ENCODE measurements at places on chromosomes 3 and 15.

GRCh38 chr3:141489203-141489602, 2.4 kb downstream of the RASA2 start:
- peaks cover 16% of the 10 kb centered on the region for H3K4me1 ChIP-seq
- H3K36me3 ChIP-seq = peaks cover 4% of the 10 kb centered on the region
- H3K27ac ChIP-seq = no peak overlapping the region
- peaks cover 6% of the 10 kb centered on the region for H3K27me3 ChIP-seq
- H3K4me3 ChIP-seq = no peak overlapping the region

GRCh38 chr15:100340721-100341238, 995 bp downstream of the ADAMTS17 start:
- H3K4me3 ChIP-seq = peak overlapping the region; percentile 68
- H3K27ac ChIP-seq = no peak overlapping the region
- H3K4me1 ChIP-seq = peaks cover 3% of the 10 kb centered on the region
- no peaks in the 10 kb centered on the region for H3K36me3 ChIP-seq
- peaks cover 6% of the 10 kb centered on the region for H3K27me3 ChIP-seq

- no peak overlapping the region for H3K4me3 ChIP-seq
- no peaks in the 10 kb centered on the region for H3K36me3 ChIP-seq
- no peak overlapping the region for H3K27ac ChIP-seq
- DNase-seq = no peak
- peaks cover 9% of the 10 kb centered on the region for H3K4me1 ChIP-seq
These were observed 84.0 kb upstream of the SKOR1 start for GRCh38 chr15:67741308-67741707.

DNA sequence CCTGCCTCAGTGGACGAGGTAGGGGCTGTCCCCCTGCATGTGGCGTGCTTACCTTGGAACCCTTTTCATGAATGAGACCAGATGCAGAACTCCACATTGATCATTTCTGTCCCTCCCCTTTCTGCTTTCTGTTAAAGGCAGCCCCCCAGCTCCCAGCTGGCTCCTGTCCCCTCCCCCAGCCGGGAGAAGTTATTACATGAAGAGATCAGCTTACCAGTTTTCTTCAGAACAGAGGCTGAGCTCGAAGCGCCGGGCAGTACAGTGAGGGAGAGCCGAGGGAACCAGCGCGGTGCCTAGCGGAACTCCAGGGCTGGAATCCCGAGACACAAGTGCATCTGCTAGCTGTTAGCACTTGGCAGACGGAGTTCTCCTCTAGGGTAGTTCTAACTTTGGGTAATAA, 263.3 kb upstream of the NR2E3 start:
- peak; percentile 71 for DNase-seq
- H3K27me3 ChIP-seq = peaks cover 2% of the 10 kb centered on the region
- H3K27ac ChIP-seq = peak overlapping the region; percentile 72
- H3K4me1 ChIP-seq = peaks cover 34% of the 10 kb centered on the region

DNA sequence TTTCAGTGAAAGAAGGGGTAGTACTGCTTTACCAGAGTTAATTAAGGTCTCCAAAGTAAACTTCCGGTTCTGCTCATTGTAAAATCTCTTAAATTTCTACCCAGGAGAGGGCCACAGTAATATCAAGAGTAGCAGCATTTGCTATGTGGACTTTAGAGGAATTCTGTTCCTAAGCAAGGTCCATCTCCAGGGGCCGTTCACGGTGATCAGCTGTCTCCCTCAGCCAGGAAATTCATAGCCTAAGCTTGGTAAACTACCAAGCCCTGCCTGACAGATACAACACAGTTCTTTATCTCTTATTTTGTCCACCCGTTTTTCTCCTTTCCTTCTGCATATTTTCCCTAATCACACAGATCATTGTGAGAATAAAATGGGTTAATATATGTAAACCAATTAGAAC, 2.3 kb downstream of the DUT start:
- peaks cover 4% of the 10 kb centered on the region for H3K4me1 ChIP-seq
- H3K27ac ChIP-seq = no peak overlapping the region
- H3K36me3 ChIP-seq = no peaks in the 10 kb centered on the region
- H3K27me3 ChIP-seq = no peaks in the 10 kb centered on the region
- DNase-seq = no peak

- no peaks in the 10 kb centered on the region for H3K27me3 ChIP-seq
- no peak for DNase-seq
- peaks cover 6% of the 10 kb centered on the region for H3K36me3 ChIP-seq
- H3K4me3 ChIP-seq = no peak overlapping the region
- H3K4me1 ChIP-seq = no peaks in the 10 kb centered on the region
- no peak overlapping the region for H3K27ac ChIP-seq
These were observed 78.8 kb downstream of the PDCD6IP start for GRCh38 chr3:33877187-33877586.

DNA sequence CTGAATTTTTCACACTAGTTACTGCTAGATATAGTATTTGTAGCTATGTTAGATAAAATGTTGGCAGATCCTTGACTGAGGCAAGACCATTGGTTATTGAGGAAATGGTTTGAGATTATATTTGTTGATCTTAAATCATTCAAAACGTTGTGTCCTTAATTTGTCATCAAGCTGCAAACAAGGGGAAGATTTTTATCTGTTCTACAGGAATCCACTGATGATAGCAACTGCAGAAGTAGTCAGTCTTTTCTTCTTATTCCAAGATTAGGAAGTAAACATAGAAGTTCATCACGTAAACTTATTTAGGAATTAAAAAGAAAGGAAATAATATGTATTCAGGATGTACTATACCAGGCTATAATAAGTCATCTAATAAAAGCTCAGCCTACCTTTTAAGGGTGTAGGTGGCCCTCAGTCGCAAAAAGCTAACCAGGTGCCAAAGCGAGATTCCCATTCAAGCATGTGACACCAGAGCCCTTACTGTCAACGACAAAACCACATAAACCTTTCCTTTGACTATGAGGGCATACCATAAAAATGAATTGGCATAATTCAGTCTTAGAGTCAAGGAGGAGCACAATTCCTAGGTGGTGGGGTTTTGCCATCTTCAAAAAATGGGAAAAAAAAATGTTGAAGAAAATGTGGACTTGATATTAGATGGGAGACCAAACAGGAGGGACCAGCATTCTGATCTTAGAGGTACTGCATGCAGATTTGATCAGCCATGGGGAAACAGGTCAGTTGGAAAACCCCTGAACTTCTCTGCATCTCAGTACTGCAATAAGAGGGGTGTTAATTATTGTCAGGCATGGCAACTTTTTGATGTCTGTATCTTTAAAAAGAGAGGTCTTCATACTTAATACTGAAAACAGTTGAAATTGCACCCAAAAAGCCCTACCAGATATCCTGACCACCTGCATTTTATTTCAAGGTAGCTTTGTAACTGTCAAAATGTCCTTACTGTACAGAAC, 212.5 kb upstream of the UBE2E1 start:
- no peaks in the 10 kb centered on the region for H3K27me3 ChIP-seq
- DNase-seq = no peak
- peaks cover 9% of the 10 kb centered on the region for H3K36me3 ChIP-seq
- peaks cover 22% of the 10 kb centered on the region for H3K4me1 ChIP-seq
- H3K27ac ChIP-seq = no peak overlapping the region

DNA sequence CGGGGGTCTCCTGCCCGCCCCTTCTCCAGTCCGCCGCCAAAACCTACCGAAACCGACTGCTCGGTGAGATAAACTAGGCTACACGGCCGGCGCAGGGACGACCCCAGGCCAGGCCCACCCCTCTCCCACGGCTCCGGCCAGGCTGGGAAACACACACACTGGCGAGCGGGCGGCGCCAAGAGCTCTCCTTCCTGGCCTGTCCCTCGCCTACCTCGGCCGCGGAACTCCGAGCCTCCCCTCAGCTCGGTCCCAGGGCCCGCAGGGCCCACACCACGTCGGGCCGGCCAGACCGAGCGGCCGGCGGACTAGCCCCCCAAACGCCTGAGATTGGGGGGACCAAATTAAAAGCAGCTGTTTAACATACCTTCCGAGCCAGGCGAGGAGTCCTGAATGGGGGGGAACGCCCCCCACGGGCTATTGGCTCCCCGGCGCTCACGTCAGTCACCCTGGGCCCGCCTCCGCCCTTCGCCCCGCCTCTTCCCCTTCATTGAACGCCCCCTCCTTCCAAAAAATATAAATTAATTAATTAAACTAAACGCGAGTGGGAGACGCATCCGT, 4.0 kb upstream of the SIN3A start:
- peak overlapping the region; percentile 48 for H3K27ac ChIP-seq
- peak; percentile 86 for DNase-seq
- H3K4me1 ChIP-seq = peaks cover 10% of the 10 kb centered on the region
- H3K4me3 ChIP-seq = peak overlapping the region; percentile 86

- H3K27ac ChIP-seq = no peak overlapping the region
- H3K36me3 ChIP-seq = no peaks in the 10 kb centered on the region
- peak; percentile 48 for DNase-seq
- no peaks in the 10 kb centered on the region for H3K27me3 ChIP-seq
These were observed 119.9 kb upstream of the FHIT start for GRCh38 chr3:61371123-61371522.

DNA sequence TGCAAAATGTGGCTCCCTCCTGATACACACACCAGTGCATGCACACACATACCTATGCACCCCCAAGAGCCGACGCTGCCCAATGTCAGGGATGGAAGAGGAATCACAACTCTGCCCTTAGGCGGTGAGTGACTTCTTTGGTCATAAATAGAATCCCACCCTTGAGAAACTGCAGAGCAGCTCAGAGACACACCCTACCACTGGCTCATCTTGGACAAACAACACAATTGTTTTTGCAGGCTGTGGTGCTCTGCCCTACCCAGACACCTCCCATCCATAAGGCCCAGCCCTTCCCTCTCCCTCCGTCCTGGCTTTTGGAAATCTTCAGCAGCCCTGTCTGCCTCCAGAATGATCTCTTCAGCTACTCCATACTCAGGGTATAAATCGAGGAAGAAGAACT, 73.8 kb upstream of the HRH1 start:
- peaks cover 4% of the 10 kb centered on the region for H3K36me3 ChIP-seq
- no peak overlapping the region for H3K27ac ChIP-seq
- no peaks in the 10 kb centered on the region for H3K4me1 ChIP-seq
- no peak overlapping the region for H3K4me3 ChIP-seq

DNA sequence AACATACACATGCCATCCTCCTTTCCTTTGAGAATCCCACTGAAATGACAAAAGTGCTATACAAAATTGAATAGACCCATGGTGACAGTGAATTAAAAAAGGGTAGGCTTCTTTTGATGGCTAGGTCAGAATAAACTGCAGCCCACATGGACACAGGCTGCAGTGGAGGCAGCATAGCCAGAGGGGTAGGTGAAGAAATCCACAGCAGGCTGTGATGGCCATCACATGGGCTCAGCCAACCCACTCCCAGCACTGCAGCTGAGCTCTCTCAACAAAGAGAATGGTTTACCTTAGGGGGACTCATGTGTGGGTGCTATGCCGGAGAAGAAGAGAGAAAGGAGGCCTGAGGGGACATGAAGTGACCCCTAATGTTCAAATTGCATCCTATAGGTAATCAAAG, 331.1 kb downstream of the CHST2 start:
- H3K27me3 ChIP-seq = no peaks in the 10 kb centered on the region
- no peak overlapping the region for H3K27ac ChIP-seq
- H3K4me3 ChIP-seq = no peak overlapping the region
- H3K36me3 ChIP-seq = no peaks in the 10 kb centered on the region

- peaks cover 4% of the 10 kb centered on the region for H3K4me1 ChIP-seq
- H3K36me3 ChIP-seq = no peaks in the 10 kb centered on the region
- no peaks in the 10 kb centered on the region for H3K27me3 ChIP-seq
- no peak overlapping the region for H3K4me3 ChIP-seq
- DNase-seq = no peak
These were observed 105.7 kb upstream of the TRPM1 start for GRCh38 chr15:31207246-31207645.

DNA sequence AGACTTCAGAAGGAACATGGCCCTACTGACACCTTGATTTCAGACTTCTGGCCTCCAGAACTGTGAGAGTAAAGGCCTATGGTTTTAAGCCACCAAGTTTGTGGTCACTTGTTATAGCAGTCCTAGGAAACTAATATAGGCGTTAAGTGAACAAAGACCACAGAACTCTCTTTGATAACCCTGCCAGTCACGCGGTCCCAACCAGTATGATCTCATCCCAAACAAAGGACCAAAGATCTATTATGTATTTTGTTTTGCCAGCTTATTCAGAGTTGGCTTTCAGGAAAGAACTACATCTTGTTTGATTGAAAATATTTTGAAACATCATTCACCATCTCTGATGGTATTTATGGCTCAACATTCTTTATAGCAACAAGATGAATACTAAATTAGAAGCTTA, 294.4 kb upstream of the SLCO3A1 start:
- no peak overlapping the region for H3K4me3 ChIP-seq
- H3K4me1 ChIP-seq = no peaks in the 10 kb centered on the region
- H3K27ac ChIP-seq = no peak overlapping the region

- peaks cover 34% of the 10 kb centered on the region for H3K4me1 ChIP-seq
- H3K27me3 ChIP-seq = peaks cover 2% of the 10 kb centered on the region
- no peak overlapping the region for H3K4me3 ChIP-seq
These were observed 143.1 kb downstream of the LSAMP start for GRCh38 chr3:116302087-116302747.

- no peaks in the 10 kb centered on the region for H3K36me3 ChIP-seq
- peak overlapping the region; percentile 46 for H3K4me3 ChIP-seq
- DNase-seq = no peak
- peak overlapping the region; percentile 92 for H3K27ac ChIP-seq
- peaks cover 2% of the 10 kb centered on the region for H3K27me3 ChIP-seq
- peaks cover 52% of the 10 kb centered on the region for H3K4me1 ChIP-seq
These were observed 888.4 kb downstream of the ROBO1 start for GRCh38 chr3:78879295-78879860.

DNA sequence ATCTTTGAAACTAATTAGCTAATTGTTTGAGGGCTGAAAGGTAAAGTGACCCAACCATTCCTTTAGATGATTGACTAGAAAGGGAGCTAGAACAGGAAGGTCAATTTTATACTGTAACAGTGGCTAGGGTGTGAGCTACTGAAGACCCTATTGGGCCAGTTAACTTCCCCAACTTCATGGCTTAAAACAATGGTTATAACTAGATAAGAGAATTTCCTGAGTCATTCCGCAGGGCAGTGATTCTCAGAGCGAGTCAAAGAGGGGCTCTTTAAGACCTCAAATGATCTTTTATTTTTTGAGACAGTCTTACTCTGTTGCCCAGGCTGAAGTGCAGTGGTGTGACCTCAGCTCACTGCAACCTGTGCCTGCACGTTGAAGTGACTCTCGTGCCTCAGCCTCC, 33.7 kb upstream of the TTBK2 start:
- peaks cover 5% of the 10 kb centered on the region for H3K36me3 ChIP-seq
- H3K4me3 ChIP-seq = no peak overlapping the region
- DNase-seq = no peak
- H3K27me3 ChIP-seq = no peaks in the 10 kb centered on the region
- no peaks in the 10 kb centered on the region for H3K4me1 ChIP-seq

GRCh38 chr15:66839506-66840112, 137.6 kb downstream of the SMAD6 start:
- H3K4me3 ChIP-seq = no peak overlapping the region
- no peak for DNase-seq
- H3K27me3 ChIP-seq = peaks cover 7% of the 10 kb centered on the region
- H3K36me3 ChIP-seq = no peaks in the 10 kb centered on the region

DNA sequence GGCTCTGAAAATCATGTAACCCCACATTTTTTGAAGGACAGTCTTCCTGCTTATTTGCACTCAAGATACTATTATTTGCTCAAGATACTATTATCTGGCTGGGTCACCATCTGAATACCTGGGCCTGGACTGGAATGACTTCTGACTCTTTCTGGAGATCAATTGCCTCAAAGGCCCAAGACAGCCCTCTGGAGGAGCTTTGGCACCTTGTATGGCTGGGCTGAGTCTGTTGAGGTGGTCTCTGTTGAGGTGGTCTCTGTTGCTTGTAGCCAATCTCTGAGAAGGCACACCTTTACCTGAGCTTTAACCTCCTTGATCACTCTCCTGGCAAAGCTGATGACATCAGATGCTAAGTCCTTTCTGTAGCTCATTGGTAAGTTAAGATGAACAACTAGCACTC, 33.0 kb downstream of the SPATA12 start:
- DNase-seq = no peak
- H3K4me3 ChIP-seq = no peak overlapping the region
- peaks cover 3% of the 10 kb centered on the region for H3K36me3 ChIP-seq
- no peaks in the 10 kb centered on the region for H3K27me3 ChIP-seq
- peaks cover 8% of the 10 kb centered on the region for H3K4me1 ChIP-seq
- H3K27ac ChIP-seq = no peak overlapping the region
